ENCODE measurements at places on chromosomes 11 and 22. TPM values are rescaled to one million over a fixed set of nuclear protein-coding genes. Genes with fewer than 3 reads are reported as not detected.

SYT12 gene
- total RNA-seq = 0.53 TPM

OR5T2 gene
- not detected for total RNA-seq

PAX6 gene
- not detected for total RNA-seq

CARD16 gene
- total RNA-seq = 5.5 TPM

RNF26 gene
- total RNA-seq = 15.8 TPM

RTN4R gene
- 18.4 TPM for total RNA-seq

DDX6 gene
- 44.3 TPM for total RNA-seq

OR52I1 gene
- total RNA-seq = not detected

DRICH1 gene
- total RNA-seq = not detected

NECTIN1 gene
- total RNA-seq = 86.8 TPM

SLCO2B1 gene
- total RNA-seq = not detected

SLC1A2 gene
- total RNA-seq = not detected

ABTB2 gene
- 1.9 TPM for total RNA-seq

LGR4 gene
- 30.8 TPM for total RNA-seq

ROM1 gene
- total RNA-seq = 1.7 TPM

UCP3 gene
- total RNA-seq = not detected

XKR3 gene
- not detected for total RNA-seq

MIAT gene
- total RNA-seq = 0.08 TPM

MEI1 gene
- not detected for total RNA-seq

CLCF1 gene
- 4.6 TPM for total RNA-seq

MAJIN gene
- not detected for total RNA-seq

ARL2 gene
- total RNA-seq = 157 TPM

LINC01488 gene
- not detected for total RNA-seq

OR52E4 gene
- total RNA-seq = not detected

SGSM1 gene
- 0.04 TPM for total RNA-seq

TTLL8 gene
- not detected for total RNA-seq

ALX4 gene
- not detected for total RNA-seq

OR51D1 gene
- total RNA-seq = not detected

PKP3 gene
- 373 TPM for total RNA-seq

SCGB1C1 gene
- total RNA-seq = not detected
